ENCODE measurements at places on chromosomes 3 and 15.

DNA sequence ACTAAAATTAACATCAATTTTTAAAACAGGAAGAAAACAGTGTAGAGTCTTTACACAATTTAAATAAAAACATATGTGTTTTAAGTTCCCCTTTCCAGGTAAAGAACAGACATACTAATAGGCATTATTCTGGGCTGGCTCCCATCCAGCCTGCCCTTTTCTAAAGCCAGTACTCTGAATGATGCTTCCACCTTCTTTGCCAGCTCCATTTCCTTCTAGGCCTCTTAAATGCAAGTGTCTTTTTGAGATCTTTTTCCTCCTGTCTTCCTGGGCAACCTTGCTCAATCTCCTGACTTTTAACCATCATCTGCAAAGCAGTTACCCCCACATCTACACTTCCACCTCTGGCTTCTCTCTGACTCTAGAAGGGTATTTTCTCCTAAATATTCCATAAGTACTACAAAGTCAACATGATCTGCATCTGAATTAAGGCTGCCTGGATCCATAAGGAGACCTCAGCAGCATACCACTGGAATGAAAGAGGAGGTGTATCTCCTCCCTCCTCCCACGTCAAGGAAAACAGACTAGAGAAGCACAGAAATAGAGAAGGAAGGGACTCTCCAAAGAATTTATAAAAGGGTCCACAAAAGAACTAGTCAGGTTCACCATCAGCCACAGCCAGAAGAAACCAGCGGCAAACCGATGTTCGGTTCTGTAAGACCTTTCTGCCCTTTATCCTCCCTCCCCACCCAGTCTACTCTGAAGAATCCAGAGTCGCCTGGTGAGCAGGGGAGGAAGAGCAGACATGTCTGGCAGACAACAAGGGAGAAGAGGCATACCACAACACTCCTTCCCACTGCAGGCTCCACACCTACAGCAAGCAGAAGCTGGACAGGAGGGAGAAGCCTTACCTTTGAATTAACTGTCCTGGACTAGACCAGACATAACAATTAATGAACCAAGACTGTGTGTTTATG, 47.1 kb downstream of the GOLIM4 start:
- no peak for DNase-seq

GRCh38 chr15:77518458-77518857, 97.8 kb downstream of the HMG20A start:
- DNase-seq = no peak

- DNase-seq = no peak
Measured at GRCh38 chr3:23856286-23856685, 50.5 kb downstream of the UBE2E1 start.

DNA sequence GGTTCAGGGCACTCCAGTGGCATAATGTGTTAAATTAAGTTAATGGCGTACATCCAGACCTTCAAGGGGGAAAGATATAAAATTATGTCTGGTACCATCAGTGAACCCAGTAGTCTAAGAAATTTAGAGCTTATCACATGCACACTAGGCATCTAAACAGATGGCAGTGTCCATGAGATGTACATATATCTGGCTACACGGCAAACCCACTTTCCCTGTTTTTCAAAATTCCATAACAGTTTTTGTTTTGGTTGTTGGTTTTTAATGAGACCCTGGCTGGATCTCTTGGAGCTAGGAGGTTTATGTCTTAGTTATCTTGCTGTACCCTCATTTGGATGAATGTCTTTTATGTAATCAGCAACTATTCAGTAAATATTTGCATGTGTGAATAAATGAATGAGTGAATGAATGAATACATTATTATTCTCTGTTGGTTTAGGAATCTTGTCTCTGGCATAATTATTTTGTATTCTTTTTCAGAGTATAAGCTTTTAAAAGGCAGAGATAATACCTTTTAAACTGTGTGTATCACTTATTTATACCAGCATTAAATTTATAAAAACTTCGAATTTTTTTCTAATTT, 3.1 kb upstream of the UTS2B start:
- no peak for DNase-seq

GRCh38 chr15:78979456-78980320, 34.8 kb upstream of the CTSH start:
- no peak for DNase-seq

- DNase-seq = no peak
Measured at GRCh38 chr3:177460047-177460446, 262.8 kb upstream of the TBL1XR1 start.

GRCh38 chr15:38961931-38962330, 397.3 kb upstream of the RASGRP1 start:
- no peak for DNase-seq

- DNase-seq = no peak
Measured at GRCh38 chr3:182725372-182726251, 67.7 kb upstream of the ATP11B start.

- DNase-seq = no peak
Measured at GRCh38 chr15:23564821-23565394, 566 bp upstream of the MKRN3 start.

All from CMK (cell line).